ENCODE measurements at places on chromosomes 7 and 10.

- no peak for DNase-seq
These were observed 430.4 kb downstream of the GRID1 start for GRCh38 chr10:85936161-85936560.

DNA sequence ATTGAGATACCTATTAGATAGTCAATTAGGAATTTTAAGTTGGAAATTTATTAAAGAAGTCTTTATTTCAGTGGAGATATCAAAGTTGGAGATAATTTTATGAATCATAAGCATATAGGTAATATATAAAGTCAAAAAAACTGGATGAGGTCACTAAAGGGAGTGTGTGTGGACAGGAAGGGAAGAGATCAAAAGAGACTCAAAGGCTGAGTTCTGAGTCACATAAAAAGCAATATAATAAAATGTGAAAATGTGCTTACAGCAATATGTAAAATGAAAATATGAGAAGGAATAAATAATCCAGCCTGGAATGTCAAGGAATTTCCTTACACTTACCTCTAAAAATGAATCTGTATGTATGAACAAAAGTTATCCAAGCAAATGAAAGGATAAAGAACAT, 583.3 kb upstream of the SORCS1 start:
- no peak for DNase-seq

DNA sequence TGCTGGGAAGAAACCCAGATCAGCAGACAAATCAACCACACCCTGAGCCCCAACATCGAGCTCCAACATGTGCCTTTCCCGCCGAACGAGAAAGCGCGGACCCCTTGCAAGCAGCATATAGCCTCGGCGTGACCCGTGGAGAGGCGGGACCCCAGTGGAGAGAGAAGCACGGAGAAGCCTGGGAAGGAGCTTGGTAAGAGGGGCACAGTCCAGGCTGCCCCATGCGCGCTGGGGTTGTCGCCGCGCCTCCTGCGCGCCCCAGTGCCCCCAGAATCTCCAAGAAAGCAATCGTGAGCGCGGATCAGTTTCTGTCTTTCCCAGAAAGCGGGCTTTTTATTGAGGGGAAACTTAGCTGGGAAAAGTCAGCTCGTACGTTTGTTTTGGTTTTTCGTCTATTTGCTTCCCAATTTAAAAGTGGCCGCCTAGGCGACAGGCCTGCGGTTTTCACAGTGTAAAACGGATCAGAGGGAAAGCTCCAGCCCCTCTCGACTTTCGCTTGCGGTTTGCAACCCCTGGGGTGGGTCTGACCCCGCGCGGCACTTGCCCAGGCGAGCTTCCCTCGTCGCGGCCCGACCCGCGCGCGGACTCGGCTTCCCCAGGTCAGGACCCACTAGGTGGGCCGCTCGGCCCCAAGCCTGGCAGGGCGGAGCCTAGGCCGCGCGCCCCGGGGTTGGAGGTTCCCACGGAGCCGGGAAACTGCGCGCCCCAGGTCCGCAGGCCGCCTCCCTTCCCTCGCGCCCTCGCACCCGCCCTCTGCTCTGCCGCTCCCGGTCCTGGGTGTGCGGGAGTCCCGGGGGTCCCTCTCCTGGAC, 31.1 kb downstream of the SKIDA1 start:
- DNase-seq: no peak

- no peak for DNase-seq
These were observed 79.2 kb downstream of the NKX6-2 start for GRCh38 chr10:132706701-132707100.

DNA sequence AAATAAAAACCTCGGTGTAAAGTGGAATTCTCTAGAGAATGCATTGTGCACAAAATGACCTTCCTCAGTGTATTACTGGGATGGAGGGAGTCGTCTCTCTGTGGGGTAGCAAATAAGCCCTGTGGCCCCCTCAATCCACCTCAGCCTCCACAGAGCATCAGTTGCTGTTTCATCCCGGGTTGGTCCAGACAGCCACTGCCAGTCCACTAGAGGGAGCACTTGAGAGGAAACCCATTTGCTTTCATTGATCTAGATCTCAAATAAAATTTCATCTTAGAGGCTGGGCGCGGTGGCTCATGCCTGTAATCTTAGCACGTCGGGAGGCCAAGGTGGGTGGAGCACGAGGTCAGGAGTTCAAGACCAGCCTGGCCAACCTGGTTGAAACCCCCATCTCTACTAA, 1128.7 kb downstream of the CNTNAP2 start:
- DNase-seq: no peak

- DNase-seq: no peak
These were observed 47.7 kb upstream of the TRIL start for GRCh38 chr7:29005829-29006228.

- DNase-seq: no peak
These were observed 223.7 kb upstream of the PRSS58 start for GRCh38 chr7:142481548-142481947.

DNA sequence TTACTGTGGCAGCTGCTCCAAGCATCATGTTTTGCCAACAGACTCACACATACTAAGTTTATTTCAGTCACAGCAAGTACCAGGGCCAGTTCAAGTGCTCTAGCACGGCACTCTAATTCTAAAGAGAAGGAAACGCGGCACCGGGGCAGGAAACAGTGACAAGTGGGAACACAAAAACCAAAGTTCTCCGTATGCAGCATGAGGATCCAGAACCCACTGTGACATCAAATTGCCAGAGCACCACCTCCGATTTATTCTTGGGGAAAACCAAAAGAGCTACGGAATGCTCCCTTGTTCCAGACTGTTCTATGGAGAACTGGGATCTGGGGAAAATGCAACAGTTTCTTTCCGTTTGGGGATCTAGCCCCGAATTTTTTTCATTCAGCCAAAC, 448 bp upstream of the PTER start:
- peak; percentile 17 for DNase-seq

DNA sequence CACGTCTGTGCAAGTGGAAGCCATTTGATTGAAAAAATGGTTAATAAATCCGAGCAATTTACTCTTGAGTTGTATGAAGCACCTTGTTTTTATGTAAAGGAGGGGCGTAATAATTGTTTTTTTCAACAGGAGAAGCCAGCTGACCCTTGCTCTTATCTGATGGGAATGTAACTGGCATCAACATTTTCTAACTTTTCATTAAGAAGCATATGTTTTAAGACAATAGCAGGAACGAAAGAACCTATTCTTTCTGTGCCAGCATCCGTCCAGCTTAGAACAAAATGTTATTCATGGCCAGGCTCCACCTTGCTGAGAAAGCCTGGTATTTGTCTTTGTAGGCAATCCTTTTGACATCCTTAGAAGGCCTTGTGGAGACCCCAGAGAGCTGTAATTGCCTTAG, 22.2 kb upstream of the AFAP1L2 start:
- DNase-seq: no peak

- no peak for DNase-seq
These were observed 111.0 kb downstream of the NRP1 start for GRCh38 chr10:33223326-33224000.

DNA sequence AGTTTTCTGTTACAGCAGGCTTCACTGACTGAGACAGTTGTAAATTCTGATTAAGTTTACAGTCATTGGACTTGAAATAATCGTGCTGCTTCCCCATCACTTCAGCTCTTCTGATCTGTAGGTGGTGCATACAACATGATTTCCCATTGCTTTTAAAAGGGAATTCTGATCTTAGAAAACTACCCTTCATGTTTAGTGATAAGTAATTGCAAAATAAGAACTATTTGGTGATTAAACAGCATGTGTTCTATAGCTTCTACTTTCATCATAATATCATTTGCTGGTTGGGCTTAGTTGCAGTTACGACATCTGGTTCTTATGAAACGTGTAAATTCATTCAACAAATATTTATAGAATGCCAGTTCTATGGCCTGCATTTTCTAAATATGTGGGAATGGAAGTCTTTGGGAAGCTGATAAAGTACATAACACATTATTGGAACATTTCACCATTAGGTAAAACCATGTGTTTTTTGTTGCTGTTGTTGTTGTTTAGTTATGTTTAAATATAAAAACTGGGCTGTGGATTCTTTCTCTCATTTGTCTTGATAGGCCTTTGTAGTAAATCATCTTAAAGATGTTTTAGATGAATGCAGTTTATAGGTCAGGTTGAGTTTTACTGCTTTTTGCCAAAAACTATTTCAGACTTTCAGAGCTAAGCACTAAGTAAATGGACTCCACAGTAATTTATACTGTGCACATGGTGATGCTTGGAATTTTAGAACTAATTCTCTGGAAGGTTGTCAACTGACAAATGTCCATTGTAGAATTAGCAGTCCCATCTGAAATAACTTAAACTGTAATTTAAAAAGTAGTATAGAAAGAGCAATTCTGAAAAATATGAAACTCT, 13.1 kb downstream of the GNAI1 start:
- DNase-seq: no peak

- no peak for DNase-seq
These were observed 757 bp upstream of the NRCAM start for GRCh38 chr7:108456845-108457540.

- no peak for DNase-seq
These were observed 89.8 kb downstream of the PCLO start for GRCh38 chr7:83072576-83073517.

DNA sequence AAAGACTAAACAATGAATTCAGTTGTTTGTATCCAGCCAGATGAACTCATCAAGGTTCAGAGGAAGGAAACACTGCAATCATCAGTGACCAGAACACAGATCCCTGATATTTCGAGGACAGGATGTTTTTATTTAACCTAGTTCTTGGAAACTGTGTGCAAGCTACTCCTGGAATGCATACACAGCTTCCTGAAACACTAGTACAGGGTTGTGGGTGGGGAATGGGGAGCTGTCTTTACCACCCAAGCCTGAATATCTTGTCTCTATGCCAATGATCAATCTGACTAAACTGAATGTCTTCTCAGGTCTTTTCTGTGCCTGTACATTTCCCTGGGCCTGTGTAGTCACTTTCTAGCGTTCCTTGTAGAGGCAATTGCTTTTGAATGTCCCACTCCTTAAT, 374.6 kb downstream of the CALN1 start:
- no peak for DNase-seq

DNA sequence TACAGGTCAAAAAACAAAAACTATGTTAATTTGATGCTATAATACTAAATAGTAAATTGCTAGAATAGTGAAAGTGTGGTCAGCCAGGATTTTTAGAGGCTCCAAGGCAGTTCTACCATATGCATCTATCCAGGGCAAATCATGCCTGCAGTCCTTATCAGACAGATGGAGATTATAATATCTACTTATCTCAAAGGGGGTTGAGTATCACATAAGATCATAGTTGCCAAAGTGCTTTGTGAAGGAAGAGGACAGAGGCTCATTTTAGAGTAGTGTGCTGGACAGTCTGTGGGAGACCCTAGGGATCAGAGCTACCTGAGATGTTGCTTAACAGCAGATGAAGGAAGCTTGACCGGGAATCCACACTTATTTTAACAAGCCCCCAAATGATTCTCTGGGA, 3.2 kb downstream of the ICA1 start:
- DNase-seq: no peak

DNA sequence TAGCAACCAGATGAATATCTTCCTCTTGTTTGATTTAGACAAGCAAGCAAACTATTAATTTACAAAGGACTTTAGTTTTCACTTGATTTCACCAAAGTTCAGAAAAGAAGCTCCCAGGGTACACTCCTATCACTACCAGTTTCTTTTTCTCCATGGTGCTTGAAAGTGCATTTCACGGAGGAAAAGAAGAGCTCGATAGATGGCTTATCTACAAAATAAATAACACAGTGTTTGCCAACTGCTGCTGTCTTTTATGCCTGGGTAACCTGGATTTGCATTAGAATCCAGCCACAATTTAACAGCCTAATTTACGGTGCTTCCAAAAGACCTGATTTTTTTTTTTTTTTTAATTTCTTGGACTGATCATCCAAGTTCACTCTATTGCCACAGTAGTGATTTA, 275.7 kb downstream of the GPR37 start:
- no peak for DNase-seq

- no peak for DNase-seq
These were observed 205.9 kb downstream of the MBL2 start for GRCh38 chr10:52566471-52567246.

- no peak for DNase-seq
These were observed 105.4 kb upstream of the KIF5B start for GRCh38 chr10:32161586-32161985.

GRCh38 chr10:99579971-99580370, 40.3 kb downstream of the SLC25A28 start:
- no peak for DNase-seq

DNA sequence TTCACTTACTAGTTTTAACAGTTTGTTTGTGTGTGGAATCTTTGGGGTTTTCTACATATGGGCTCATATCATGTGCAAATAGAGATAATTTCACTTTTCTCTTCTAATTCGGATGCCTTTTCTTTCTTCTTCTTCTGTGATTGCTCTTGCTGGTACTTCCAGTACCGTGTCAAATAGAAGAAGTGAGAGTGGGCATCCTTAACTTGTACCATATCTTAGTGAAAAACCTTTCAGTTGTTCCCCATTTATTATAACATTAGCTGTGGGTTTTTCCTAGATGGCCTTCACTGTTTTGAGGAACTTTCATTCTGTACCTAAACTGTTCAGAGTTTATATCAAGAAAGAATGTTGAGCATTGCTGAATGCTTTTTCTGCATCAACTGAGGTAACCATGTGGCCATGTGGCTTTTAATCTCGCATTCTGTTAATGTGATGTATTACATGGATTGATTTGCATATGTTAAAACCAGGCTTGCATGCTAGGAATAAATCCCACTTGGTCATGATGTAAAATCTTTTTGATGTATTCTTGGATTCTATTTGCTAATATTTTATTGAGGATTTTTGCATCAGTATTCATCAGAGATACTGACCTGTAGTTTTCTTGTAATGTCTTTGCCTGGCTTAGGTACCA, 78.7 kb downstream of the FAM107B start:
- DNase-seq: no peak

- no peak for DNase-seq
These were observed 33.4 kb upstream of the COBL start for GRCh38 chr7:51349820-51350545.

DNA sequence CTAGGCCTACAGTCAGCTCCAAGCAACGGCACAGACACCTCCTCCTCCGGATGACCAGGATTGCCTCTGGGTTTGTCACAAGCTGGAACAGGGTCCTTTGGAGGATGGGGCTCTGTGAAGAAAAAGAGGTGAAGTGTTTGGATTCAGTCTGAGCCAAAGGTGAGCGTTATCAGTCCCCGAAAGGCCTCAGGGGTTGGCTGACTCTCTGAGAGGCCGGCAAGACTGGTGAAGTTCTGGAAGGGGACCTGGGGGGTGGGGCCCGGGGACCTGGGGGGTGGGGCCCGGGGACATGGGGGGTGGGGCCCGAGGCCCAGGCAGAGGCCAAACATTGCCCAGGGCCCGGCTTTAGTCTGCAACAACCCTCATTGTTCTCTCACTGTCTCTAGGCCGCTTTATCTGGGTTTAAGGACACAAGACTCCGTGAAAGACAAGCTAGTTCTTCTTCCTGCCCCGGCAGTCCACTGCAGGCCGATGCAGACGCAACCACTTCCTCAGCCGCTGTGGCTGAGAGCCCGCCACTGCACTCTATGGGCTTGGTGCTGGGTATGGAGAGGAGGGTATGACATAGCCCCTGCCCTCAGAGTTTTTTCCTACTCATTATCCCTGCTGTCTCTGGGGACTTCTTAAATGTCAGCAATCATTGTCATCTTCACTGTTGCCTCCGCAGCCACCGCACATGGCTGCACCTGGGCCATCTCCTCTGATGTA, 27.4 kb upstream of the PSAP start:
- DNase-seq: peak; percentile 22

Measured in activated gamma-delta T cell treated with Interleukin-2 at 50 U/mL for 16 hours (primary cell).